ENCODE measurements at places on chromosomes 6 and 20.

GRCh38 chr6:45082091-45082490 lies 246.0 kb upstream of the RUNX2 start:
- no peak for DNase-seq

DNA sequence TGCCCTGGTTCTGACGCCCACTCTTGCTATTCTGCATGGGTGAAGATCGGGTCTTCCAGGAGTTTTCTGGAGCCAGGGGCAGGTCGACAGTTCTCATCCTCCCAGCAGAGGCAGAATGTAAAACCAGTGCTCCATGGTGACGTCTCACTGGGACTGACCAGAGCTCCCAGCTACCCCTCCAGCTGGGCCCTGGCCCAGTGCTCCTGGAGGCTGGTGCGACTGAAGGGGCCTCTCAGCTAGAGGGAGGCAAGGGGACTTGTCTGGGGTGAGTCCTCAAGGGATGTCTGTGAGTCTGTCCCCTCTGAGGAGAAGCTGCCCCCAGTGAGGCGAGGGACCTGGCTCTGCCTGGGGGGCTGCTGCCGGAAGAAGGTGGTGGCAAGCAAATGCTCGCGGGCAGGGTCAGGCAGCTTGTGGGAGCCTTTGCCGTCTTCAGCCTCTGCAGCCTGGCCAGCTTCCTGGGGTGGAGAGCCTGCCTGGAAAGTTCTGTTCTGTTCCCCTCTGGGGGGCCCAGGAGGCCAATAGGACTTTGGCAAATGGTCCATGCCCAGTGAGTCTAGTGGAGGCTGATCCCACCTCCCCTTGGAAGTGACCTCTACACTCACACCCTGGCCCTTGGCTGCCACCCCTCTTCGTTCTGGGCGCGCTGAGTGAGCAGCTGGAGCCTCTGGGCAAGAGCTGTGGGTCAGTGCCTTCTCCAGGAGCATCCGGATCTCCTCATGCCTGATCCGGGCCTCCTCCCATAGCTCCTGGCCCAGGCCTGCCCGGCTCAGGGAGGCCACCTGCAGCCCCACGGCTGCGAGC lies 47.5 kb downstream of the KIAA1755 start:
- no peak for DNase-seq

DNA sequence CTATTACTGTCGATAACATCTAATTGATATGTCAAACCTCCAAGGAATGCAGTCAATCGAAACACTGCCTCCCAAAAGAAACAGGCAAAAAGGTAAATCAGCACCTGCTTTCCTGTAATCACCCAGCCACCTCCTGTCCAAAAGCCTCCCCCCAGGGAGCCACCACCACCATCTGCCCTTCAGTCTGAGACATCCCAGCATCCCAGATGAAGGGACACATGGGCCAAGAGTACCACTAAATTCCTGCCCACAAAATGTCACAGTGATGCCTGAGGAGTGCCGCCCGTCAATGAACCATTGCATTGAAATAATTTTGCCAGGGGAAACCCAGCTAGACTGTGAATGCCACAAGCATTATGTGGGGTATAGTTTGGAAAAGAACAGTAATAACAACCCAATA lies 401.7 kb downstream of the ZFAND3 start:
- DNase-seq = no peak

- no peak for DNase-seq
These were observed 22.8 kb downstream of the PANK2 start for GRCh38 chr20:3911956-3912355.

DNA sequence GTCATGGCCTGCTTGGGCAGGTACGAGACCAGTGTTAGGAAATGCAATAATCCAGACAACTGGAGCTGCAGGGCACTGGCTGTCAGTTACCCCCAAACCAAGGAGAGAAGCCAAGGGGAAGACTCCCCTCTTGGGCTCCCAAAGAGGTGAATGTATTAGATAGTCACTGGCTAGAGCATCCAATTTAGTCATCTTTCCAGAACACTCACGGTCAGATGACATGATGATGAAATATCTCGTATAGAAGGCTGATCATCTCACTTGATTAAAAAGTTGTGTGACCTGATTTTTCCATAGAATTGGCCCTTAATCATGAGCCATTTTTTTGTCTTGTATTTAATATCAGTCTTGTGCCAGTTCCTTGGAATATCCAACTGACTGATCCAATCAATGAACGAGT lies 40.7 kb downstream of the SLC22A3 start:
- no peak for DNase-seq

- DNase-seq = no peak
These were observed 1.2 kb upstream of the GJA1 start for GRCh38 chr6:121434037-121434770.

DNA sequence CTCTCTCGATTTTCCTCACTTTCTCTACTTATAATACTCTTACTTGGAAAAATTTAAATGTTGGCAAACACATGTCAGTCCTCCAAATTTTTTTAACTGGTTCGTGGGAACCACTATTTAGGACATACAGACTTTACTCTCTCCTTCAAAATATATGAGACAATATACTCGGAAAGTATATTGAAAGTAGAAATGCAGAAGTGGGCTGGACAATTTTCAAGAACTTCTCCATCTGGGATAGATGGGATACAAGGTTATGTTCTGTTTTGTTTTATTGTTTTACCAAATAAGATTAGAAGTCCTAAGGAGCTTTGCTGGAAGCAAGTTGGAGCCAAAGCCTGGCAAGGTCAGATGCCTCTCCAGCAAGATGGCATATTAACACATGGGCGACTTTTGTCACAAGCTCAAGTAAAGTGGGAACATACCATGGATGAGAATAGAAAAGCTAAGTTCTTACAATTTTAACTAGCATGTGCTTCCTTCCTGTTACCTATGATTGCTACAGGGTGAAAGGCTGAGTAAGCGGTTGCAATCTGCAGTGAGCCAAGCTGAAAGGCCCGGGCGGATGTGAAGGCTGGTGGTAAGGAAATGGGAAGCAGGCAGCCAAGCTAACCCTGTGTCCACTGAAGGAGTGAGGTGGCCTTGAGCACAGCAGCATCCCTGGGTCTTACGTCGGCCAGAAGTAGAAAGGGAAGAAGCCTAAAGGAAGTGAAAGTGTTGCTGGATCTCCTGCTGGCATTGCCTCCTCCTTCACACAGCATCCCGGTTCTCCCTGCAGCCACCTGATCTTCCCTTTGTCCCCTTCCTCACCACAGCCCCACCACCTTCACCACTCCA lies 7.1 kb downstream of the MAP3K5 start:
- no peak for DNase-seq

GRCh38 chr6:130027948-130028347 lies 9.6 kb downstream of the L3MBTL3 start:
- DNase-seq = no peak

DNA sequence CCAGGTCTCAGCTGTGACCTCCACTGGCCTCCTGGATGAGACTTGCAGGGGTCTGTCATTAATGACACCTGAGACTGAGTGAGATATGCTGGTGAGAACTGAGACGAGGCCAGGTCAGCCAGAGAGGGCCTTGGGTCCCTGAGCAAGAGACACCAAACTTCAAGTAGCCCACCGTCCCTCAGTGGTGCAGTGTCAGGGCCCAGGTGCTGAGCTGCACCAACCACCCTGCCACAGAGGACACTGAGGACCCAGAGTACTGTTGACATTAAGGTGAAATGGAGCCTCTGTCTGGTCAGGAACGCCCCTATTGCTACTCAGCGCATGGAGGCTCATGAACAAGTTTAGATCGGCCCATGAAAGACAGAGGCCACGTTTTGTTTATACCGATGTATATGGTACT lies 64.1 kb upstream of the SCP2D1 start:
- no peak for DNase-seq

GRCh38 chr6:52504782-52505136 lies 72.1 kb downstream of the TRAM2 start:
- DNase-seq = no peak

DNA sequence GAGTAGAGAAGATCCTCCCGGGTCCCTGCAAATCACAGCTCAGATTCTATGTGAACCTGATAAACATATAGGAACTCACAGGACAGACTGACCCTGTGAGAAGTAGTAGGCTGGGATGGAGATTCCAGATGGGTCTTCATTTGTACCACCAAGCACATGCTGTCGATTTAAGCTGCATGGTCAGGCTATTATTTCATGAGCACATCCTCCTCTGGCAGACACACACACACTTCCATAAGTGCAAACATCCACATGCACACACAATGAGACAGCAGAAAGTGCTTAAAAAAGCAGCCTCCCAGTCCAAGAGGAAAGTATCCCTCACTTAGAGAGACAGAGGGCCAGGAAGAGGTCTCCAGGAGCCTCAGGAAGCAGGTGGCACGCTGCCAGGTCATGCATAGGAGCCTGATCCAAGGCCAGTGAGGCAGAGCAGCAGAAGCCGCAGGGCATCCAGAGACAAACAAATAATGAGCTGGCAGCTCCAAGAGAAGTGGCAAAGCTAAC lies 131.8 kb downstream of the UNC5CL start:
- DNase-seq = no peak

GRCh38 chr20:8948442-8949020 lies 120.4 kb upstream of the PLCB4 start:
- no peak for DNase-seq

DNA sequence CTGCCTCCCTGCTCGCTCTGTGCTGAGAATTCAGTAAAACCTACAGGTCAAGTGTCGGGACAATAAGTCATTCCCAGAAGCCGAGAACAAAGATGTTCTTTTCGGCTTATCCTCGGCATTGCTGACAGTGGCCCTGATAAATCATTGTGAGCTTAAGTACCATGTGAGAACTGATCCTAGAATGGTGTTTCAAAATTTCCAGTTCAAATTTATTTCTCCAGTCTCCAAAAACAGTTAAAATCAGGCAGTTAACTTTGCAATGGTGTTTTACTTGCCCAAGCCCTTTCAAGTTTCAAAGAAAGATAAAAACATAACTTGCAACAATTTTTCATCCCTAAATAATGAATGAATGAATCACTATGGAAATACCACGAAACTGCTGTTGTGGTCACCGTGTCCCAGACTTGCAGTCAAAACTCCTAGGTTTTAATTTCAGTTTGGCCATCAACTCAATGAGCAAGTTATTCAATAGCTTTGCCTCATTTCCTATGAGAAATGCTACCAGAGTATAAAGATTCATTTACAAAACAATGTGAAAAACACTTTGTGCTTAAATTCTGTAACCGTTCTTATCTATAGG lies 4.3 kb downstream of the ATP5F1E start:
- no peak for DNase-seq

GRCh38 chr20:18654448-18654773 lies 66.6 kb downstream of the DTD1 start:
- no peak for DNase-seq

DNA sequence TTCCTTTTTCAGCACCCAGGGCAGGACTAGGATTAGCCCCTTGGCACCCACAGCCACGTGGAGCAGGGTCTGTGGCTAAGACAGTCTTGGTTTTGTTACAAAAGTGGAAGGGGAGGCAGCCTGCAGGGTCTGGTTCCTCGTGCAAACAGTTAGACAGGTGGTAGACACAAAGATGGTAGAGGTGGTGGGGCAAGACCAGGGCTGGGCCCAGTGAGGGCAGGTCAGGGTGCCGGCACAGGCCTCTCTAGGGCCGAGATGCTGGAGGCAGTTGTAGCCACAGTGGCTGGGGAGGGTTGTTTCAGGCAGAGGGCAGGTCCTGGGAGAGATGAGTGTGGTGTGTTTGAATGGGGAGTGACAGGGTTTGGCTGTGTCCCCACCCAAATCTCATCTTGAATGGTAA lies 161.6 kb downstream of the SMOC2 start:
- no peak for DNase-seq

DNA sequence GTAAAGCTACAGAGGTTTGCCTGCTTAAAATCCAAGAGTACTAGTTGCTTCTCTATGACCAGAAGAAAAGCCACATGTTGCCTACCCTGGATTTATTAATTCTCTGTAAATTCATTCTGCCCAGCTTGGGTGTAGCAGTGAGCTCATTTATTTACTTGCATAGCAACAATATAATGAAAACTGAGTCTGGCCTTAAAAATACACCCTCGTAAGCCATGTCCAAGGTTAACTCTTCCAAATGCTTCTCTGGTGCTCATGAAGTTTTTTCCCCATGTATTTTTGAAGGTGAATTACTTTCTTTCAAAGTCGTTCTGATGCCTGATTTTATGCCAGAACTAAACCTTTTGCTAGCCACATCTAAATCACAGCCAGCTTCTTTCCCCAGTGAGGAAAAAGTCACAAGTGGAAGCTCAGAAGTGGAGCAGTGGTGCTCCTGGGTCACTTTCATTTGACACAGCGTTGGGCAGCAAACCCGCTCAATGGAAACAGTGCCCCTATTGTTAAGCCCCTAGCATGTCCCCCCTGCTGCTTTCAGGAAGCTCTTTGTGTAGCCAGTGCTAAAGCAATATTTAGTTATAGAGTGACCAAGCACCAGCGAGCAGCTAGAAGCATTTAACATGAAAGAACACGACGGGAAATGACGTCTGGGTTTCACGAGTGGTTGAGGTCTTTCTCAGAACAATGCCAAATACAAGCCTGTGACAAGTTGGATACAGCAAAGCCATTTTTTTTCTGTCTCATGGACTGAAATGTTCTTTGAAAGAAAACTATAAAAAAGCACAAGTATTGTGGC lies 29.8 kb downstream of the NEDD9 start:
- no peak for DNase-seq

GRCh38 chr6:156508126-156508525 lies 269.1 kb upstream of the ARID1B start:
- no peak for DNase-seq

DNA sequence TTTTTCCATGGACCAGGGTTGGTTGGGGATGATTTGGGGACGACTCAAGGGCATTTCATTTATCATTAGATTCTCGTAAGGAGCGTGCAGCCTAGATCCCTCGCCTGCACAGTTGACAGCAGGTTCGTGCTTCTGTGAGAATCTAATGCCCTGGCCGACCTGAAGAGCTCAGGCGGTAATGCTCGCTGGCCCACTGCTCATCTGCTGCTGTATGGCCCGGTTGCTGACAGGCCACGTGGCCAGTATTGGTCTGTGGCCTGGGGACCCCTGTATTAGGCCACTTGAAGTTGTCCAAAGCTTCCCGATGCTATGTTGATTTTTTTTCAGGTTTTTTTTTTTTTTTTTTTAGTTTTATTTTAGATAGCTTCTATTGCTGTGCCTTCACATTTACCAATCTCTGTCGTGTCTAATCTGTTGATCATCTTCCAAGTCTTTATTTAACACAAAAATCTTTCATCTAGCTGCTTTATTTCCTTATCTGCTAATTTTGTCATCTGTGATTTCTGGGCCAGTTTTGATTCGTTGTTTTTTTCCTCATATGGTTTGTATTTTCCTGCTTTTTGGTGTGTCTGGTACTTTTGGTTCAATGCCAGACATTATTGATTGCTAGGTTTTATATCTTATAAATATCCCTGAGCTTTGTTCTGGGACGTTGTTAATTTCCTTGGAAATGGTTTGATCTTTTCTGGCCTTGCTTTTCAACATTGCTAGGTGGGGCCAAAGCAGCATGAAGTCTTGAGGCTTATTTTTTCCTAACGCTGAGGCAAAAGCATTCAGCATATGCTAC lies 41.1 kb downstream of the DYNLT1 start:
- DNase-seq = no peak

DNA sequence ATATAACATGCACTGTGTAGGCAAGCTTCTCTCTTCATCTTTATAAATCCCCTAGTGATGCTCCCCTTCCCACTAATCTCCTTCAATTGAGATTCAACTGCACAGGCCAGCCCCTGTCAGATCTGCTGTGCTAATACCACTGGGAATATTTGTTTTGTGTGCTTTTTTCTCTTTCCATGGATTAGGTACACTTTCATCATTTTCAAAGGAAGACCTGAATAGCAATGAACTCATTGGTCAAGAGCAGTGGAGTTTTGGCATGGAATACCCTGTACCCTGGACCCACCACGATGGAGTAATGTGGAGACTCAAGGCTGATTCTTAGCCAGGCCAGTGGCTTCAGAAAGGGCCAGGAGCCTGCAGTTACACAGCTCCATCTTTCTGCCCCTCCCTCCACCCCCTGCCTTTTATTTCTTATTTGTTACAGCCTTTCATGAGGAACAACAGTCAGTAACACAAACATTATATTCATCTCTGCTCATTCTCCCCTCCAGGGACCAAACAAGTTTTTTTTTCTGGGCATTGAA lies 75.4 kb upstream of the KCNG1 start:
- DNase-seq = no peak
